ENCODE measurements at places on chromosomes 6 and 20. TPM values are rescaled to one million over a fixed set of nuclear protein-coding genes. Genes with fewer than 3 reads are reported as not detected.

Gene APOM
- 2.6 TPM for total RNA-seq

Gene IPCEF1
- total RNA-seq = 8.8 TPM

Gene COL9A1
- total RNA-seq = not detected

Gene GSTA3
- not detected for total RNA-seq

Gene AGER
- total RNA-seq = 26.3 TPM

Gene ALDH8A1
- total RNA-seq = 0.36 TPM

Gene PAX1
- total RNA-seq = not detected

Gene APOBEC2
- total RNA-seq = not detected

Gene SLC17A3
- total RNA-seq = 1.6 TPM

Gene TPD52L1
- total RNA-seq = 1.6 TPM

Gene TNF
- 52.0 TPM for total RNA-seq

Gene MAP3K5
- total RNA-seq = 8.7 TPM

Gene VNN1
- not detected for total RNA-seq

Gene TDRD6
- not detected for total RNA-seq

Gene GHRH
- total RNA-seq = not detected

Gene FAM83C
- not detected for total RNA-seq

Gene LAMA4
- not detected for total RNA-seq
